ENCODE measurements at places on chromosomes 12 and 14.

GRCh38 chr12:95790917-95791849 is 619 bp upstream of the NTN4 start:
- peak; percentile 19 for DNase-seq

GRCh38 chr12:52009081-52009751 is 2.5 kb downstream of the TAMALIN start:
- DNase-seq = no peak

GRCh38 chr14:38547961-38548490 is 292.1 kb upstream of the CLEC14A start:
- no peak for DNase-seq

- DNase-seq = no peak
Observed at GRCh38 chr14:55075628-55076175, 24.3 kb downstream of the MAPK1IP1L start.

- DNase-seq = no peak
Observed at GRCh38 chr14:92525322-92526095, 11.9 kb downstream of the RIN3 start.

- no peak for DNase-seq
Observed at GRCh38 chr12:32102234-32102633, 4.4 kb upstream of the BICD1 start.

- no peak for DNase-seq
Observed at GRCh38 chr12:104747330-104747729, 210.8 kb downstream of the SLC41A2 start.

GRCh38 chr12:26274441-26275312 is 79.3 kb downstream of the SSPN start:
- DNase-seq = peak; percentile 98

- DNase-seq = peak; percentile 84
Observed at GRCh38 chr12:50637870-50638481, 125.9 kb upstream of the ATF1 start.
